ENCODE measurements at places on chromosomes 16 and 17.

GRCh38 chr17:77423589-77424451 lies 283.1 kb downstream of the SEC14L1 start:
- DNase-seq, result no peak

- peak; percentile 98 for DNase-seq
These were observed 158.6 kb upstream of the CHMP6 start for GRCh38 chr17:80832888-80833583.

- peak; percentile 78 for DNase-seq
These were observed 612 bp downstream of the CISD3 start for GRCh38 chr17:38730526-38731379.

- DNase-seq, result no peak
These were observed 53.0 kb downstream of the VAC14 start for GRCh38 chr16:70747703-70748631.

GRCh38 chr16:69106491-69107315 lies 1.2 kb downstream of the HAS3 start:
- DNase-seq, result no peak

DNA sequence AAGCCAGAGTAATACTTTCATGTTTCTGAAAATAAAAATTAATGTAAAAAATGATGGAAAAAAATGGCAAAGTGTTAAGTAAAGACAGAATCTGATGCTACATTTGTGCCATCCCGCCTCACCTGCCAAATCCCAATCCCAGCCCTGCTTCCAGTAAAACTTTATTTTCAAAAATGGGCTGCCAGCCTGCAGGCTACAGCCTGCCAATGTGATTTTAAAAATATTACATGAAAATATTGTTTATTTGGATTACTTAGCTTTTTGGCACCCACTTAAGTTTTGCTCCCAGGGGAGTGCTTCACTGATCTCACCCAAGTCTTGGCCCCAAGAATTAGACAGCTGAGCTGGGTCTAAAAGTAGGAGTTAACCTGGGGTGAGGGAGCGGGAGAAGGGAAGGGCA lies 112.8 kb downstream of the C16orf78 start:
- no peak for DNase-seq
